Gastroesophageal sphincter (tissue), 4 donors: ENCODE measurements at places on chromosomes 13 and 19. TPM values are rescaled to one million over a fixed set of nuclear protein-coding genes. Genes with fewer than 3 reads are reported as not detected.

The PSPN gene
- 0.67 TPM for total RNA-seq

The SYNGR4 gene
- not detected for total RNA-seq

The SLC8A2 gene
- total RNA-seq, result 19.9 TPM

The NCAN gene
- 0.19 TPM for total RNA-seq

The NOTCH3 gene
- 19.1 TPM for total RNA-seq

The LGI4 gene
- 31.8 TPM for total RNA-seq

The TNFRSF19 gene
- total RNA-seq, result 14.7 TPM

The APOC1 gene
- not detected for total RNA-seq

The C1QTNF9B gene
- 2.6 TPM for total RNA-seq

The RFX1 gene
- total RNA-seq, result 5.1 TPM

The PDX1 gene
- total RNA-seq, result not detected

The DHPS gene
- total RNA-seq, result 89.5 TPM

The KLK11 gene
- total RNA-seq, result not detected

The ETV2 gene
- total RNA-seq, result not detected

The CLEC17A gene
- not detected for total RNA-seq

The EHD2 gene
- total RNA-seq, result 149 TPM

The ZNF100 gene
- total RNA-seq, result 2.6 TPM

The FXYD3 gene
- total RNA-seq, result 2.8 TPM

The PLA2G4C gene
- total RNA-seq, result 15.6 TPM

The SBSN gene
- 1.0 TPM for total RNA-seq

The MIDN gene
- 28.2 TPM for total RNA-seq

The NLRP7 gene
- not detected for total RNA-seq

The MTUS2 gene
- 14.5 TPM for total RNA-seq
